Mammary epithelial cell (primary cell): ENCODE measurements at places on chromosomes 12 and 14.

DNA sequence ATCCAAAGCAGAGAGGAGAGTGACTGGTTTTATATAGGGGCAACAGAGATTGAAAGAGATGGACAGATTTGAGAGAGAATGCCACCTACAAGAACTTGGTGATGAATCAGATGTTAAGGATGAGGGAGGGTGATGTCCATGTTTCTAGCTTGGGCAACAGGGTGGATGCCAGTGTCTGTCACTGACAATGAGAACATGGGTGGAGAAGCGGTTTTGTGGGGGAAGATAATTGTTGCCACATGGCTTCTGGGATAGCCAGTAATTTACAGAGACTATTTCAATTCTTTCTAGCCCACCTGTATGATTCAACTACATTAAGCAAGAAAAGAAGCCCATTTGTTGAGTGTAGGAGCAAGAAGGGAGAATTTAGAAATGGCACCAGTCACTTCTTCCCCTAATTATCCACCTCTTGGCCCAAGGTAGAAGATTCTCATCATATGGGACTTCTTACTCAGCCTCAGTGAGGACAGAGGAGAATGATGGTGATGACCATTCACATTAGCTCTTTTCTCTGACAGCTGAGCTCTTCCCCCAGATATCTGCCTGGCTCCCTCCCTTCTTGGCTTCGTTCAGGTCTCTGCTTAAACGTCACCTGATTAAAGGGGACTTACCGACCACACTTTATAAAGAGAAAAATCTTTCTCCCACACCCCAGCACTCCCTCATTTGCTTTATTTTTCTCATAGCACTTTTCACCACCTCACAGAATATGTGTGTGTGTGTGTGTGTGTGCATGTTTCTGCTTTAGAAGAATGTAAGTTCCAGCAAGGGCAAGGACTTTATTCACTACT, 117.8 kb downstream of the DUSP6 start:
- DNase-seq: peak; percentile 31

DNA sequence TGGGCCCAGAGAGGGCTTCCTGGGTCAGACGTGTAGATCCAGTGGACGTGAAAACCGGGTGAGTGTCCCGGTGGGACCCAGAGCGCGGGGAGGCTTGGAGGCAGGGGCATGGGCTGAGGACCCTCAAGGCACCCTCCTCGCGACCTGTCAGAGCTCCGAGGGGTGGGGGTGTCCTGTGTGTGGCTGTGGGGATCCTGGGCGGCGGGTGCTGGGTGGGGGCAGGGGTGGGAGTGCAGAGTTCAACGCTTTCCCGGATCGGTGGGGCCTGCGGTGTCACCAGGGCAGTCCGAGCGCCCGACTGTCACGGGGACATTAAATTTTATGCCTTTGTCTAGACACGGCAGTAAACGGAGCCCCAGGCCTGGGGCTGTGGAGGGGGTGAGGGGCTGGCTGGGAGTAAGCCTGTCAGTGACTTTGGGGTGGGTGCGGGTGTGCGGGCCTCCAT, 1.0 kb downstream of the TMEM121 start:
- no peak for DNase-seq

DNA sequence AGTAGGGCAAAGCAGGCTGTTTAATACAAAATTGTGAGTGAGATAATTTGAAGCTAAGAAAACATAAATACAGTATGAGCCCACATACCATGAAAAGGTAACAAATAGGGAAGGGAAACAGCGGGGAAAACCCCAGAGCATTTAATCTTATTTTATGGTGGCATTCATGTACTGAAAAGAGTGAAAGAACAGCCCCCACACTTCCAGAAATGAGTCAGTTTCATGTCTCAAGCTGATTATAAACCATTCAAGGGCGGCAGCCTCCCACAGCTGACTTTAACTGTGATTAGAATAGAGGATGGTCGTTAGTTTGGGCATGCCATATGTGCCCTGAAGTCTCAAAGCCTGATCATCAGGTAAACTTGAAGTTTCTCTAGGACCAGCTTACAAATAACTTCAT, 64.5 kb downstream of the FOXG1 start:
- DNase-seq: no peak

DNA sequence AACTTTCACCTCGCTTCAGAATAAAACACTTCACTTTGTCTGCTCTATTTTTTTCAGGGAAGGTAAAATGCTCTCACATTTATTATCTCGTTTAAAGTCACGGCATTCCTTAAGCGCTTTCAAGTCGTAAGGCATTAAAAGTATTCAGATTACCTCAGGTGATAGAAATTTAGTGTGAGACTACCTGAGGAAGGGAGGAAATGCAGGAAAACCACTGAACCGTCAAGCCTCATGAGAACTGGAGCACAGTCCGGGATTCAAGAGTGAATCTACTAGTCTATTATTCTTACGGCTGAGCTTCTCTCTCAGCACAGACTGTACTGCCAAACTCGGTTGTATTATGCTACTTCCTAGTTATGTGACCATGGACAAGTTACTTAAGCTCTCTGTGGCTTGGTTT, 8.3 kb upstream of the PPFIBP1 start:
- no peak for DNase-seq

- DNase-seq: no peak
Observed at GRCh38 chr14:68160779-68161546, 341.4 kb downstream of the RAD51B start.

DNA sequence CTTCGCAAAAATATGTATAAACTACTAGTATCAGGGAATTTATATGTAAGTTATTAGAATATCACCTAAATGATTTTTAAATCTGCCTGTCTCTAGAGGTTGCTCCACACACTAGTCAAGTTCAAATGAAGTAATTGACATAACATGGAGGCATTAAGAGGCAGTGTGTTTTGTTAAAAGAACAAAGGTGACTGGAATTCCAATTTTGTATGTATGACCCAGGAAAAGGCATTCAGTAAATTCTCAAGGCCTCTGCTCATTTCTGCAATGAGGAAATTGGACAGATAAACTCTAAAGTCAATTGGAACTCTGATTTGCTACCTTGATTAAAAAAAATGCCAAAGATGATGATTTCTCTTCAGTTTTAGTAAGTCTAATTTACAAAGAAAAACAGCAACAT, 117.1 kb downstream of the NAV3 start:
- no peak for DNase-seq

DNA sequence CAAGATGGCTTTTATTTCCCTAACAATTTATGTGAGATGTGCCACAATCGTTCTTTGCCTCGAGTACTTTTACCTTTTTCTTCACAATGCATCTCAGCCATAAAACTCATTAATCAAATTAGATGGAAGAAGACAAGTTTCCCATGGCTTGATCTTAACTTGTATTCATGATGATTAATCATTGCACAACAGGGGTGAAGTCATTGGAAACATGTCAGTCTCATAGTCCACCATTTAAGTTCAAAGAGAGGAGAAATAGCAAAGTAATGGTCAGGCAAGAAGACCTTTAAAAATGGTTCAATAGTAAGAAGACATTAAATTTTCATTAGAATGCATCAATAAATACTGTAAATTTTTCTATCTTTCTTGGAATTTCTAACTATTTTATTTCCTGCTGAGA, 136.3 kb downstream of the FOXG1 start:
- DNase-seq: no peak

DNA sequence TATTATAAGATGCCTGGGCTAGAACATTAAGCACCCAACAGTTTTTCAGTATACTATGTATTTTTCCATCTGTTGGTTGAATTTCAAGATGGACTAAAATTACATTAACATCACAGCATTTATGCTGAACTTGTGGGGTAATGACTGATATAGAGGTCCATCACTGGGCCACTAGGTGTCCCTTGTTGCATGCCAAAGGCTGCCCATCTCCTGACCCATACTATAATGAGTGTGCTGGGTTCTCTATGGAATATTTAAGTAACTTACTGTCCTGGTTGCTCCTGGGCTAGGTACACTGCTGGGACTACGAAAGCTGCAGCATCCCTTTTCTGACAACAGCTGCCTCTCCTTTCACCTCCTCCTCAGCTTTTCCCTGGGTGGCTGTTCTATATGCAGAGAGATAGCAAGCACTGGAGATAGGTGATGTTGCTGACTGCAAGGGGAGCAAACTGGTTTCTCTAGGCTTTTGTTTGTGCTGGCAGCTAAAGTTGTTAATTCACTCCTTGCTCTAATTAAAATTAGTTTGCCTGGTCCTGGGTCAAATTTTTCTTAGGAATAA, 138.6 kb upstream of the TRHDE start:
- DNase-seq: no peak

- DNase-seq: no peak
Observed at GRCh38 chr14:43898687-43899086, 608.4 kb downstream of the FSCB start.

DNA sequence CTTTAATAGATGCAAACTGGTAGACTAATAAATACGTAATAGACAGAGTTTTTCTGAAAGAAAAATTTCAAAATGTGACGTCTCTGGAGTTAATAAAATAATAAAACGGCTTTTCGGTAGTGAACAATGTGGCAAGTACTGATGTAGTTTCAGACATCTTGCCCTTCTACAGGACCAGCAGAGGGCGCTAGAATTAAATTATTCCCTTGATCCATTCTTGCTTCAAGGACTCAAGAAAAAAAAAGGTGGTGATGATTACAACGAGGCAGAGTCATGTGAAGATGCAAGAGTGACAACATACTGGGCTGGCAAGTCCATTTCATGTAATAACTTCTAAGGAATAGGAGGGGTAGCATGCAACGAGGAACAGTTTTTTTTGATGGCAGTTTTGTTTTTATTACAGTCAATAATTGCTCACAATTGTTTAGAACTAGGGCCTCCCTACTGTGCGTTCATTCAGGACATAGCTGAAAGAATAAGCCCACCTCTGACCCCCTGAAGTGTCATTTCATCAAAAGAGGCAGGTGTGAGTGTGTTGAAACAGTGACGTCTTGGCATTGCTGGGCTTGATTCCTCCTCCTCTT, 101.0 kb upstream of the GZMB start:
- peak; percentile 54 for DNase-seq

DNA sequence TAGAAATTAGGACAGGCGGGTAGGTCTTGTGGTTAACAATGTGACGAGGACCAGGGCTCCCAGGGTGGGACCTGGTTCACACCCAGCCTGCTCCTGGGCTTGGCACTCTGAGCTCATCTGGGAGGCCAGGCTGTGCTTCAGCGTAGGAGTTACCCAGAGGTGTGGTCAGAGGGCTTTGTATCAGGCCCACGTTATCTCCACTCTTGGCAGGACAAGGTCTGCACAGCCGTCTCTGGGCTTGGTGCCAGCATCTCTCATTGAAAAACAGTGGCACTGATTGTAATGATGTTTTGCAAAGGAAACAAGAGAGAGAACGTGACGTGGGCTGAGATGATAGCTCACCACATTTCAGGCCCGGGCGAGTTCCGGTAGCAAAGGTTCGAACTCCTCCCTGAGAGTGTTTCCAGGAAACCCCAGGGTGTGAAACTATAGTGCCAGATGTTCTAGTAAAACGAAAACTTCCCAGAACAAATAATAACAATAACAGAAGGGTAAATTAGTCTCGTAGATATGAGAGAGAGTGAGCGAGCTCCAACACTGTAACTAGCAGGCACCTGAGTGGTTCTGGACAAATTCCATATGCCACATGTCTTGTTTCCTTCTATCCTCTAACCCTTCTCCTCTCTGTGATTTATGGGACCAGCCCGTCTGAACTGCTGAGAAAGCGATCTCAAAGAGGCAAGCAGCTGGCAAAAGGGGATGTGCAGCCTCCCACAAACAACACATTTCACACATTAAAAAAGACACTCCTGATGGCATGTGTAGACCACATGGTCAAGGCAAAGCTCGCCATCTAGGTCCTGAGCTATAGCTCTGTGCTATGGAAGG, 227.3 kb downstream of the KTN1 start:
- DNase-seq: peak; percentile 97

DNA sequence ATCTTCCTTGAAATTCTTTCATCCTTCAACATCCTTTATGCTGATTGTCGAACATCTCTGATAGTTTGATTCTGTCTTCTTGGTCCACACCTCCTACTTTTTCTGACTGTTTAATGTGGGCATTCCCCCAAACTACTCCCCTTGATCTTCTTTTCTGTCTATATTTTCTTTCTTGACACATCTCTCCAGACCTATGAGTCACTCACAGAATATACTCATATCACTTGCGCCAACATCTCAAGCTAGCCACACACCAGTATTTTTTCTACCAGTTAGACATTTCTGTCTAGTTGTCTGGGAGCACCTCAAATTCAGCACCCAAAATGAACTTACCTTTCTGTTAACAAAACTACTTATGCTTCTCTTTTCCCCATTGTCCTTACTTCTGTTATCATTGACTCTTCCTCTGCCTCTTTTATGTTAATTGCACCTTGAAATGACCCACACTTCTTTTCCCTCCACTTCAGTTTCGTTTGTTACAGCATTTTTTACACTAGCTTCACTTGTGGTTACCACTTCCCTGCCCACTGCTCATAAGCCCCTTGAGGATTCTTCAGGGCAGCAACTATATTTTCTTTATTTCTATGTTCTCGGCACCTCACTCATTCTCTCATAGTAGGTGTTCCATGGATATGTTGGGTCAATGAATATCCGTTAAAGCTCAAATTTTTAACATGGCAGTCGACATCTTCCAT, 33.5 kb downstream of the TSHR start:
- DNase-seq: peak; percentile 37

- no peak for DNase-seq
Observed at GRCh38 chr12:103181366-103182152, 224.1 kb downstream of the ASCL1 start.

DNA sequence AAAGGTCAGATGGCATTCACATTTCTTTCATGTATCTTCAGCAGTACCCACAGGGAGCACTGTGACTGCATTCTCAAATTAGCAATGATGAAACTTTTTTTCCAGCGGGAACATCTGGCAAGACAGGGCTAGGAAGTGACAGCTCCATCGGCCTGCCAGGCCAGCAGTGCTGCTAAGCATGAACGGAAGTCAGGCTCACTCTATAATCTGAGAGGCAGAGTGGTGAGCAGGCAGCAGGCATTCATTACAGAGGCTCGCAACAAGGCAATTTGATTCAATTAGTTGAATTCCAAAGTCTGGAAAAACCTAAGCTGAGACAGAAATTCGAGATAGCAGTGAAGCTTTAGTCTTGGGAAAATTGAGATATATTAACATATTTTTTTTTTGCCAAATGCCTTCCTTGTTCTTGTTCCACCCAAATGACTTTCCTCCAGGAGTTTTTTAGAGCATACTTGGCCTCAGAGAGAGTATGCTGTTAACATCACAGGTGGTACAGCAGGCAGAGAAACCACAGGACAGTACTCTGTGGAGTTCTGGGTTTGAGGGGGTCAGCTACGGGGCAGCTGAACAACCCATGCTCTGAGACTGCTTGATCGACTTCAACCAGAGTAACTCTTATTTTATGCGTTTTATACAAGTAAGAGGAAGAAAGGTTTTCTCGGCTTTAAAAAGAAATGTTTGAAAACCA, 414.9 kb downstream of the APAF1 start:
- DNase-seq: no peak

- DNase-seq: no peak
Observed at GRCh38 chr14:30990770-30991169, 34.7 kb upstream of the AP4S1 start.

DNA sequence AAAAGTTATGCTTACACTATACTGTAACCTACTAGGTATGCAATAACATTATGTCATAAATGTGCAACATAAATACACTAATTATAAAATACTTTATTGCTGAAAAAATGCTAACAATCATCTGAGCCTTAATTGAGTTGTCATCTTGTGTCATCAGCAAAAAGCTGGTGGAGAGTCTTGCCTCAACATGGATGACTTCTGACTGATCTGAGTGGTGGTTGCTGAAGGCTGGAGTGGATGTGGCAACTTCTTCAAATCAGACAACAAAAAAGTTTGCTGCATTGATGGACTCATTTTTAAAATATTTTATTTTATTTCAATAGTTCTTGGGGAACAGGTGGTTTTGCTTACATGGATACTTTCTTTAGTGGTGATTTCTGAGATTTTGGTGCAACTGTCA, 93.9 kb upstream of the AMN1 start:
- DNase-seq: no peak
